ENCODE measurements at places on chromosomes 6 and 20.

- peak; percentile 66 for DNase-seq
These were observed 6.3 kb downstream of the TNFAIP3 start for GRCh38 chr6:137873273-137873762.

DNA sequence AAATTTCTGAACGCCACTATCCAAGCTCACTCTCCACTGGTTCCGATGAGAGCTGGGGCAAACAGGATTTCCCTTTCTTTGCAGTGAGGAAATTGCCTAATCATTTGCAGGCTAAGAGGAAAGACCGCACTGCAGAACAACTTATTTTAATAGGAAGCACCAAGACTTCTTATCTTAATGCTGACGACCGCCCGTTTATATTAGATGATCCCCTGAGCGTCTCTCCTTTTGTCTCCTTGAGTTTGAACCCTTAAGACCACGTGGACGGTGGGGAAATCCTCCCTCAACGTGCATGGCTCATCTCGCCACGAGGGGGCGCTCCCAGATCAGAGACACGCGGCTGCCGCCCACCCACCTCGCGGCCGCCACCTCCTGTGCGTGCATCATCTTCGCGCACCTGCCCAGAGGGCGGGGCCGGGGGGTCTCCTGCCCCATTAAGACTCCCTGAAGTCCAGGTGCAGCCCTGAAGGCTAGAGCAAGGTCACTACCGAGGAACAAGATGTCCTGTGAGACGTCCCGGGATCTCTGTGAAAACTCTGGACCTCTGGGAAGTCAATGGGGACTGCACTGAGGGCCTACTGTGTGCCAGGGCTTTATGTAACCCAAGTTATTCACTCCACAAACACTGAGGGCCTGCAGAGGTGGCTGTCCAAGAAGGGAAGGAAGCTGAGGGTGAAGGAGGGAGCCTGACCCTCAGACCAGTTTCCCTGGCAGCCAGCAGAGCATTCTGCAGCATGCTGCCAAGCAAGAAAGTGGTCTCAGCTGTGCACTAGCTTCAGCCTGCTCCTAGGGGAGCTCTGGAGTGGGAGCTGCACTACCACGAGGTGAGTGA lies 28.1 kb downstream of the PDYN start:
- DNase-seq, result peak; percentile 82

- DNase-seq, result no peak
These were observed 591 bp downstream of the VWA7 start for GRCh38 chr6:31776485-31776988.

GRCh38 chr6:168703990-168704389 lies 263.0 kb downstream of the SMOC2 start:
- DNase-seq, result no peak

GRCh38 chr6:36698196-36698595 lies 570 bp downstream of the RAB44 start:
- DNase-seq, result no peak

GRCh38 chr6:168678077-168678476 lies 237.1 kb downstream of the SMOC2 start:
- DNase-seq, result no peak

GRCh38 chr20:48949304-48950170 lies 28.0 kb downstream of the ARFGEF2 start:
- DNase-seq, result no peak

GRCh38 chr6:53336070-53336469 lies 12.7 kb downstream of the ELOVL5 start:
- no peak for DNase-seq

GRCh38 chr20:40991181-40991889 lies 37.3 kb upstream of the TOP1 start:
- no peak for DNase-seq

Measured in stimulated activated naive CD8-positive, alpha-beta T cell treated with anti-CD3 and anti-CD28 coated beads, Interleukin-15, amount 100 ng/mL, for 72 hours (primary cell).